ENCODE measurements at places on chromosomes 5 and 9. TPM values are rescaled to one million over a fixed set of nuclear protein-coding genes. Genes with fewer than 3 reads are reported as not detected.

ZFP2 gene
- polyA plus RNA-seq: 2.1 TPM

- H3K4me3 ChIP-seq: no peak overlapping the region
Observed at GRCh38 chr5:60161340-60161934, 267.9 kb upstream of the PDE4D start.

GRCh38 chr5:137960819-137961218 is 71.6 kb downstream of the PKD2L2 start:
- no peaks in the 10 kb centered on the region for H3K4me1 ChIP-seq
- no peak overlapping the region for H3K4me3 ChIP-seq
- H3K36me3 ChIP-seq: peaks cover 19% of the 10 kb centered on the region
- H3K27ac ChIP-seq: no peak overlapping the region
- no peak for DNase-seq

- peaks cover 5% of the 10 kb centered on the region for H3K27me3 ChIP-seq
- no peaks in the 10 kb centered on the region for H3K36me3 ChIP-seq
- no peak for DNase-seq
- H3K4me3 ChIP-seq: no peak overlapping the region
- no peak overlapping the region for H3K27ac ChIP-seq
Observed at GRCh38 chr5:168852329-168852728, 273.2 kb upstream of the PANK3 start.

DNA sequence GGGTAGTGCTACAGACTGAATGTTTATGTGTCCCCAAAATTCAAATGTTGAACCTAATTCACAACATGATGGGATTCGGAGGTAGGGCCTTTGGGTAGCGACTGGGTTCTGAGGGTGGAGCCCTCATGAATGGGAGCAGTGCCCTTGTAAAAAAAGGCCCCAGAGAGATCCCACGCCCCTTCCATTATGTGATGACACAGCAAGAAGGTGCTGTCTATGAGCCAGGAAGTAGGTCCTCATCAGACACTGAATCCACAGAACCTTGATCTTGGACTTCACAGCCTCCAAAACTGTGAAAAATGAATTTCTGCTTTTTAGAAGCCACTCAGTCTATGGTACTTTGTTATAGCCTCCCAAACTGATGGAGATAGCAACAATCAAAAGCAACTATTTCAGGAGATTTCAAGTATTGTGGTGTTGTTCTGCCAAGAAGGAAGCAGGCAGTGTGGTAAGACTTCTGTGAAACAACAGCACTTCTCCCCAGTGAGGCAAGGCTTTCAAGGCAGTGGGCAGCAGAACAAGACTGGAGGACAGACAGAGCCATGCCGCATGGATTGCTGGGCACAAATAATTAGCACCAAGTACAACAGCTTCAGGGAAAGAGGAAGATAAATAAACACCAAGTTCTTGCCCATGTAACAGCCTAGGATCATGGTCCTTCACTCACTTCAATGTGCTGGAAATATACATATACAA is 76.1 kb downstream of the OR2K2 start:
- no peaks in the 10 kb centered on the region for H3K27me3 ChIP-seq
- no peak for DNase-seq
- no peaks in the 10 kb centered on the region for H3K4me1 ChIP-seq

DNA sequence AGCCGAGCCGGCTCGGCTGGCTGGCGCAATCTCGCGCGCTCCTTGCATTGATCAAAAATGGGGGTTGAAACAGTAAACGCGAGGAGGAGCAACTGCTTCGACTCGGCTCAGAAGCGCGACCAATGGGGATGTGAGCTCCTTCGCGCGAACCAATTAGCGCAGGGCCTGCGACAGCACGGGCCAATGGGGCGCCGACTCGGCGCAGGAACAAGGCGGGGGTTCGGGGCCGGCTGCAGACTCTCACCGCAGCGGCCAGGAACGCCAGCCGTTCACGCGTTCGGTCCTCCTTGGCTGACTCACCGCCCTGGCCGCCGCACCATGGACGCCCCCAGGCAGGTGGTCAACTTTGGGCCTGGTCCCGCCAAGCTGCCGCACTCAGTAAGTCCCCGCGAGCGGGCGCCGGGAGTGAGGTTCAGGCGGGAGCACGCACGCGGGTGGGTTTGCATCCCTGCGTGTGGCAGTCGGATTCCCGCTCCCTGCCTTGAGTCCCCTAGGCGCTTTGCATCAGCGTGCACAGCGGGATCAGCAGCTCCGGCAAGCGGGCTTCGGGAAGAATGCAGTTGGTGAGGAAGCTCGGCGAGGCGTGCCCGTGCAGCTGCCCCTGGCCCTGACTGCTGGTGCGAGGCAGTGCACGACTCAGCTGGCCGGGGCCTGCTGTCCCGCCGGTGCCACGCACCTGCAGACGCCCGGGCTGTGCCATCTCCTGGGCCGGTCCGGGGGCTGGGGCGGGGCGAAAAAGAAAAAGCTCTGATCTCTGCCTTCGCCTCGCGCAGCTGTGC is at the start of gene PSAT1:
TSS of gene PSAT1 (plus strand) at position 233 of the 779 bp plus-strand sequence. CDS start at position 319, 86 bp downstream.
- H3K27me3 ChIP-seq: no peaks in the 10 kb centered on the region
- peaks cover 25% of the 10 kb centered on the region for H3K4me1 ChIP-seq
- H3K27ac ChIP-seq: peak within 1 kb of the TSS; percentile 90
- no peaks in the 10 kb centered on the region for H3K36me3 ChIP-seq
- DNase-seq: peak; percentile 98
